Activated naive CD4-positive, alpha-beta T cell treated with anti-CD3 and anti-CD28 coated beads for 36 hours (primary cell): ENCODE measurements at places on chromosomes 12 and 14. TPM values are rescaled to one million over a fixed set of nuclear protein-coding genes. Genes with fewer than 3 reads are reported as not detected.

Gene OR4E2
- not detected for total RNA-seq

Gene MED6
- 48.9 TPM for total RNA-seq

DNA sequence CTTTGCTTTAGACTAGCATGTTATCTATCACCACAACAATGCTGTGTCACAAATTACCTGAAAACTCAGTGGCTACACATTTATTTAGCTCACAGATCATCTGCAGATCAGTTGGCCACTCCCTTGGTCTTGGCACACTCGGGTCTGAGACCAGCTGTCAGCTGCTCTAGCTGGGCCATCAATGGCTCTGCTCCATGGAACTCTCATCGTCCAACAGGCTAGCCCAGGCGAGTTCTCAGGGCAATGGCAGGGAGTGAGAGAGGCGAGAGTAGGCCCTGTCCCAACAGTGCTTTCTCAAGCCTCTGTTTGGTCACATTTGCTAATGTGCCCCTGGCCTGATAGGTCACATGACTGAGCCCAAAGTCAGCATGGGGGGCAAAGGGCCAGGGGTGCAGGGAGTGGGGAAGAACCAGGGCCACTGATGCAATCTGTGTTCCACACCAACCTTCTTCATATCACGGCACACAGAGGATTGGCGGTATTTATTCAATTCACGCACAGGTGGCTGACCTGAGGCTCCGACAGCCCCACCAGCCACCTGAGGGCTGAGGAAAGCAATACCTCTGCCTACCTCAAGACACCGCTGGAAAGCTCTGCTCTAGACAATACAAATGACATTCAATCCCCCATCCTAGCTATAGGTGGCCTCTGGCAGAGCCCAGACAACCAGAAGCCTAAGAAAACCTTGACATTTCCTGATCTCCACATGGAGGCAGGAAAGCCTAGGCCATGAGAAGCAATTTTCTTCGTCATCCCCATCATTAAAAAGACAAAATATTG lies 82.5 kb downstream of the NT5DC3 start:
- DNase-seq = no peak
- peaks cover 3% of the 10 kb centered on the region for H3K36me3 ChIP-seq

Gene ADGRD1
- not detected for total RNA-seq

GRCh38 chr14:34616360-34616759 lies 13.6 kb downstream of the SNX6 start:
- H3K4me3 ChIP-seq = no peak overlapping the region
- DNase-seq = no peak
- peaks cover 25% of the 10 kb centered on the region for H3K36me3 ChIP-seq
- no peaks in the 10 kb centered on the region for H3K27me3 ChIP-seq

Gene KRT6B
- total RNA-seq = not detected

- peaks cover 1% of the 10 kb centered on the region for H3K4me1 ChIP-seq
- H3K36me3 ChIP-seq = peaks cover 10% of the 10 kb centered on the region
- no peak overlapping the region for H3K27ac ChIP-seq
- DNase-seq = no peak
- H3K27me3 ChIP-seq = no peaks in the 10 kb centered on the region
- no peak overlapping the region for H3K4me3 ChIP-seq
These were observed 81.5 kb downstream of the AEBP2 start for GRCh38 chr12:19520646-19521415.
